ENCODE measurements at places on chromosomes 11 and 22.

- DNase-seq: no peak
These were observed 20.4 kb downstream of the BIRC2 start for GRCh38 chr11:102367364-102367763.

- DNase-seq: no peak
These were observed 20.3 kb upstream of the MICAL3 start for GRCh38 chr22:18044548-18045271.

- no peak for DNase-seq
These were observed 173.9 kb downstream of the SHANK2 start for GRCh38 chr11:71078482-71078881.

DNA sequence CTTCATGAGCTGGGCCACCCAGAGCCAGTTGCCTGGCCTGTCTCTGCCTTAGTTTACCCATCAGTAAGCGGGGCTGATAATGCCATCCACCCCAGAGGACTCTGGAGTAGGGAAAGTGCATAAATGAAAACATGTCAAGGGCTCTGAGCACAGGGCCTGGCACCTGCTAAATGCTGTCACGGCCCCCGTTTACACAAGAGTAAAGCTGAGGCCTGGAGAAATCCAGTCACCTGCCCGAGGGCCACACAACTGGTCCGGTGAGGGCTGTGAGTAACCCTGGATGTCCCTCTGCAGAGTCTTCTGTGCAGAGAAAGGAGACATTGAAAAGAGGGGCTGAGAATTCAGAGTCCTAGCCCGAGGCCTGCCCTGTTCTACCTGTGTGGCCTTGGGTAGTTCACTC is 110.6 kb upstream of the ANO1 start:
- DNase-seq: no peak

GRCh38 chr11:9716275-9717039 is 52.6 kb downstream of the SWAP70 start:
- no peak for DNase-seq

DNA sequence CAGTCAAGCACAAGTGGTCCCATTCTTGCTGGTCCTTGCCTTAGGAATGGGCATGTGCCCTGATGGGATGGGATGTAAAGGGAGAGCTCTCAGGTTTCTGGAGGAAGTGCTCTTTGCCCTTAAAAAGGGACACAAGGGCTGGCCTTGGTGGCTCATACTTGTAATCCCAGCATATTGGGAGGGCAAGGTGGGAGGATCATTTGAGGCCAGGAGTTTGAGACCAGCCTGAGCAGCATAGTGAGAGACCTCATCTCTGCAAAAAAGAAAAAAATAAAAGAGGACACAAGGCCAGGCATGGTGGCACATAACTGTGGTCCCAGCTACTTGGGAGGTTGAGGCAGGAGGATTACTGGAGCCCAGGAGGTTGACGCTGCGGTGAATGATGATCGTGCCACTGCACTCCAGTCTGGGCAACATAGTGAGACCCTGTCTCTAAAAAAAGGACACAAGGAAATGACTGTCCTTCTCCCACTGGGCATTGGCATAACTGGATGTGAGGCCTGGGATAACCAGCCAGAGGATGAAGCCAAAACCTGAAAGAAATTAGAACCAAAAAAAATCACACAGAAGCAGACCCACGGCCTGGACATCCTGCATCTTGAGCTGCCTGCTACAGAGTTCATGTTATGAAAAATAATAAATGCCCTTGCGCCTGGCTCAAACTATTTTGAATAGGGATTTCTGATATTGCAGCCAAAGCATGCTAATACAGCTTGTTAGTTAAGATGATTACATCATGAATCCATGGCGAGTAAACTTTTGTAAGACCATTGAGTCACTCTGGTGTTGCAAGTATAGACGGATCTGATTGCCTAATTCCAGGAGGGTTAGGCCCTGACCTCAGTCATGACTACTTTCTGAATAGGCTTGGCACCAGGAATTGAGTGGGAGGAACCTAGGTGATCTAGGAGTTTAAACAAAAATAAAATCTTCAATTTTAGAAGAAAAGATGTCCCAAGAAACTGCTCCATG is 12.9 kb upstream of the CRKL start:
- DNase-seq: peak; percentile 85

DNA sequence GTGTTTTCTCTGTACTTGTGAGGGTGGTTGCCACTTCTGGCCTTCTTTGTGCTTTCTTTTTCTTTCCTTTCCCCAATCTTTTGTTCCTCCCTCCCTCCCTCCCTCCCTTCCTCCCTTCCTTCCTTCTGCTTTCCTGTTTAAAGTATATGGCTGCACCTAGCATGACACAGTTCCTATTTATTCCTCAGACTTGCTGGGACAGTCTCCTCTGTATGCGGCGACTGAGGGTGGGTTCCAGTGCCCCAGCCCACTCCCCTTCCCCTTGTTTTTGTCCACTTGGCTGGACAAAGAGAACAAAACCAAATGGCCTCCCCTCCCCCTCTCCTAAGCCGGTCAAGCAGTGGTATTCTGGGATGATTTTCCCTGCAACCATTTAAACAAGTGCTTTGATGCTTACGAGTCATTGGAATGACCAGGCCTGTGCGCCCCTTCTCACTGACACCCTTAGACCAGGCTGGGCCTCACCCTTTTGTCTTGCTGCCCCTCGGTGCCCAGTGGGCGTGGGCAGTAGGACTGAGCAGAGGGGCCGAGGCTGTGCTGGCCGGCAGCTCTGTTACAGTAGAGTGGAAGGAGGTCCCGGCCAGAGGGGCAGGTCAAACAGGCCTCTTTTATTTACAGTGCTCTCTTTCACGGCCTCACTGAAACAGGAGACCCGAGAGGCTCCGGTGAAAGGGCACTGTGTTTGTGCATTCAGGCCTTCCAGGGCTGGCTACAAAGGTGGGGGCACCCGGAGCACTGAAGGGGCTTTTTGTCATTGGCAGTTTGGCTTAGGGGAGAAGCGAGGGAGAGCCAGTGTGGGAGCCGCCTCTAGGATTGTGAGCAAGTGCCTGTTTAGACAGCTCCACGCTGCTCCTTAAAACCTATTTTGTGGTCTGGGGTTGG is 32.2 kb downstream of the ZBTB16 start:
- no peak for DNase-seq

DNA sequence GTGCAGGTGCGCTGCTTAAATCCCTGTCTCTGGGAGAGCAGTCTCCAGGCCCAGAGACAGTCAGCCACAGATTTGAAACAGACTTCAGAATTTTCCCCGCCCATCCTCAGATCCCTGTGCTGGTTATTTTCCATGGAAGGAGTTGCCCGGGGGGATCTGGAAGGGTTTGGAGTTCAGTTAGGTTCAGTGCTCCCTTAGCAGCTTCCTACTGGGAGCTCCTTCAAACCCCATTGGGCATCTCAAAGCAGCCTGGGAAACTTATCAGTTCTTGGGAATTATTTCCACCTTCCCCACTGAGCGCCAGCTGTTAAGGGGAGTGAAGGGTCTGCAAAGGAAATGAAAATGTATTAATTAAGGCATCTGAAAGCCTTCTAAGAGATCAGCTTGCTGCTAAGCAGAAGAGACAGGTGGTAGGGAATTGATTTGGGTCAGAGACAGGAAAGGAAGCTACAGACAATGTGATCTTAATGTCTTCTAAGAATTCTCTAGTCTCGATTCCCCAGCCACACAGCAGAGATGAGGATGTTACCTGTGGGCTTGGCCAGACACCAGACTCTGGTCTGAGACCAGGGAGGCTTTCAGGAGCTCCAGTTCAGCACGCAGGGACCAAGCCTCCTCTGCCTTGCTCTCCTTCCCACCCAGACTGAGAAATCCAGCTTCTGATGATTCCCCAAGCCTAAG is 106.2 kb upstream of the TBCEL start:
- no peak for DNase-seq

All from BJ (cell line).